ENCODE measurements at places on chromosomes 2 and 18.

DNA sequence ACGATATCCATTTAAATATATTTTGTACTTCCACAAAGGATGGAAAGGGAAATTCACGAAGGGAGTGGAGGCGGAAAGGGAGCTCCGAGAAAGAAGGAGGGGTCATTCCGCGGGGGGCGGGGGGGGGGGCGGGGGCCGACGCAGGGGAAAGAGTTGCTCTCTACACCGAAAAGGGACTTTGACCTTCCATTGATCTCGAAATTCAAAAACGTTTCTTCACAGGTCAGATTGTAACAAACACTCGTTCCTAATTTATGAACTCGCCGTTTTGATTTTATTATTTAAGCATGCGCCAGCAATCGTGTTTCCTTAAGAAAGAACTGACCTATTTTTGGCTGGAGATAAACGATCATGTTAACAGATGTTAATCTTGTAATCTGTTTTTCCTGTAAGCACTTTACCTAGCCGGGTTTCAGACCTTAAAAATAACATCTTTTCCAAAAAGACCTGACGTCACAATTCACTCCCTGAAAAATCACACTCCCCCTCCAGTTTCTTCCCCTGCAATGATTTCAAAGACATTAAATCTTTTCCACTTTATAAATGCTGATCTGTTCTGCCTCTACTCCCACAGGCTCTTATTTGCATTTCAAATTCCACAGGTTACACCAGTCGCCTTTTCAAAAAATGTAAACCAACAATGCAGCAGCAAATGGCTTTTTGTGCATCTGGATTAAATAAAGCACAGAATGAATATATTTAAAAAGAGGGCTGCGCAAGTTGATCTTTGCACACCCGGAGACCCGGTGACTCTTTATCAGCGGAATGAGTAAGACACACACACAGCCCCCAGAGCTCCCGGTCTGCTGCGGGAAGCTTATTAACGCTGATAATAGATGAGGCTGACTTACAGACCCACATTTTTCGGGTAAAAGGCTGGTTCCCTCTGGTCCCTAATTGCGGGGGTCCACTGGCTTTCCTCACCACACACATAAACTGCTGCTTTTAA, 1.6 kb downstream of the ZNF516 start:
- peak; percentile 36 for DNase-seq

GRCh38 chr2:70360661-70361270, 58.9 kb upstream of the FAM136A start:
- DNase-seq: no peak

GRCh38 chr2:224222291-224222690, 179.6 kb downstream of the FAM124B start:
- DNase-seq: no peak

DNA sequence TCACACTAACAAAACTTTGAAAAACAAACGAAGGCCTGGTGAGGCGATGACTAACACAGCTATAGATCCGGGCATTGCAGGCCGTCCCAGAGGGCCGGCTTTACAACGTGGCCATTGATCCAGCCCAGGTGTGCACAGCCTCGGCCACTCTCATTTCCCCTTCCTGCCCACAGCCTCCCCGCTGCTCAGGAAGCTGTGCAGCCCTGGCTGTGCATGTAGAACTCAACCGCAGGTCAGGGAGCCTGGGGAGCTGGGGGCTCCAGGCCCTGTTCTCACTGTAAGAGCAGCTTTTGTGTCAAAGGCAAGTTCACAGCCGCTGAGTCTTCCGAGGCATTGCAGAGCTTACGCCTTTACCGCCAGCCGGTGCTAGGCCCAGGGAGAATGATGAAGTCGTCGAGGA, 87.2 kb downstream of the LONRF2 start:
- no peak for DNase-seq

- DNase-seq: no peak
Measured at GRCh38 chr2:144517866-144518747, 1.8 kb downstream of the ZEB2 start.

DNA sequence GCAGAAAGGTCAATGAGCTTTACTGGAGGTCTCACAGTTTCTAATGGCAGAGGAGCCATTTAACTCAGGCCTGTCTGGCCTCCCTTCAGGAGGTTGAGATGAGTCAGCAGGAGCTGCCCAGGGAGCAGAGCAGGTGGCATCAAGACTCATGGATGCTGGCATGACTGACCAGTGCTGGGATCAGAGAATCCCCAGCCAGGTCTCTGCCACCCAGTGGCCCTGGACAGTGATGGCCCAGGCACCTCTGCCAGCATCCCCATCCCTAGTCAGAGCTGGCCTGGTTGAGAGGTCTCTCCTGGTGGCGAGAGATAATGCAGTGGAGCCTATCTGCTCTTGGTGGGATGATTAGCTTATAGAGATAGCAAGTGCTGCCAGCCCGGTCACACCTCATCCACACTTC, 43.1 kb downstream of the GYPC start:
- no peak for DNase-seq

GRCh38 chr2:67255933-67256615, 141.1 kb upstream of the ETAA1 start:
- DNase-seq: no peak

GRCh38 chr2:25939257-25939668, 43.0 kb downstream of the KIF3C start:
- no peak for DNase-seq

DNA sequence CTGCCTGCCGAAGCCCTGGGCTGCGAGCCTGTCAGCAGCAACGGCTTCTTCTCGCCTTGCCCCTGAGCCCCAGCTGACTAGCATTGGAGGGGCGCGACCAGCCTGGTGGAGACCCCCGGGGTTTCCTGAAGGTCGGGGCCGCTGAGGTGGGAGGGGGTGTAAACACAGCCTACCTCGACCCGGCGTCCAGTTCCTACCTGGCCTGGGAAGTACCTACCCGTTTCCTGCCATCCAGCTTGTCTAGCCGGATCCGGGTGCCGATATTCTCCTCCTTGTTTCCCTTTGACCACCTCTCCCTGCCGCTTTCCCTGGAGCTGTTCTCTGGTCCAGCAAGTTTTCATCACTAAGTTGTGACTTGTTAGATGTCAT, 511 bp downstream of the MOB4 start:
- DNase-seq: no peak

DNA sequence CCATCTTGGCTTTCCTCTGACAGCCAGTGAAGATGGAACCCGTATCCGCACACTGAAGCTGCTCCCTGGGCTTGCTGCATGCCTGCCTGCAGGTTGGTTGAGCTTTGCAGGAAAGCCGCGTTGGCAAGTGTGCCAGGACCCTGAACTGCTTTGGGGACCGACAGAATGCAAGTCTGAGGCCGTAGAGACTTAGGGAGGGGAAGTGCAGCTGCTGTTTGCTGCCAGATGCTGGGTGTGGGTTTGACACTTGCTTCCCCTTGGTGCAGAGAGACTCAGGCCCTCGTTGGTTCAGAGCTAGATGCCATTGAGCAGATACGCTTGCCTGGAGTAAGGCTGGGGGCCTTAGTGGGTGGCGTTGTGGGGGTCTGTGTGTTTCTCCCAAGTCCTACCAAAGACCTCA, 13.1 kb upstream of the PHLPP1 start:
- no peak for DNase-seq

DNA sequence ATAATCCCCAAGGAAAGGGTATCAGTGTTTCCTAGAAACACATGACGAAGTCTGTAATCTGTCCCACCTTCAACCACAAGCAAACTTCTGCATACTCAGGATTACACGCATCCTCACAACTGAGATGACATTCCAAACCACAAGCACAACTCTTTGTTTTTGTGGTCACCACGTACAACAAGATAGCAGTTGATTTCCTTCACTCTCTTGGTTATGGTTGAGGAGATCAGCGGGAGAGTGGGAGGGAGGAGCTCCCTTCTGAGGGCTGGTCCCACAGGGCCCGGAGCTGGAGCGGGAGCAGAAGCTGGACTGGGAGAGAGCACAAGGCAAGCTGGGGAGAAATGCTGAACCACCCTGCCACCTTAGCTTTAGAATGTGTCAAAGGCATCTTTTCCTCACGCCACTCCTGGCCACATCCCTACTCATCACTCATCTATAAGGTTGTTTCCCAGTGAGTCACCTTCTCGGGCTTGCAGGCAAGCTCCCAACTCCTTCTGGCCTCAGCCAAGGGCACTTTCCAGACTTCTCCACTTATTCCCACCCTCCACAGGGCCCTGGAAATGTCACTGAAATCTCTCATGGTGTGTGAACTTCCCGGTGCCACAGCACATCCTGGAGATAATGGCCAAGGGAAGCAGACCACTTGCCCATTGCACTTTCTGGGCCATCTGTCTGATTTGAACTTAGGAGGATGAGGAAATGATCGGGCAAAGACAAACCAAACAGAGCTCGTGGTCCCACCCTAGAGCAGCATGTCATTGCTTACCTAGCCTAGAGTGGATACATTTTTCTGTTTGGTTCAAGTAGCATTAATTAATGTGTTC, 98.9 kb upstream of the LGALSL start:
- DNase-seq: no peak

DNA sequence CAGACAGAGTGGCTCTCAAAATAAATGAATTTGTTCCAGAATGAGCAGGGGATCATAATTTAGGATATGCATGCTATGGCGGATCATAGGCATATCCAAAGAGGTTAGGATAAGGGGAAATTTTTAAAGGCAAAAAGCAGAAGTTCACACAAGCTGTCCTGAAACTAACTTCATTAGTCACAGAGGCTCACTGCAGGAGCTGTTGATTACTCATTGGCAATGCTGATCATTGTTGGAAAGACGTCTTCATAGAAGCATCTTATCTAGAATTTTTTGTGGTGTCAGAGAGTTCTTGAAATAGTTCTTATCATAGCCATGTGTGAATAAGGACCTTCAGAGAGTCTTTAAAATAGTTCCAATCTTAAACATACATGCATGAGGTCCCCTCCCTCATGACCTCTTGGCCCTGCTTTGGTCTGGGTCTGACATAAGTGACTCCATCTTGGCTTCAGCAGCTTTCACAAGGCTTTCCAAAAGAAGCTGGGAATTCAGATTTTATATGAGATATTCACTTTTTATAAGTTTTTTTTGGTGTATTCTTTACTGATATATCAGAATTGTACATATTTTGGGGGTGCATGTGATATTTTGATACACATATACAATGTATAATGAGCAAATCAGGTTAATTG, 7.5 kb upstream of the CCDC195 start:
- DNase-seq: no peak

DNA sequence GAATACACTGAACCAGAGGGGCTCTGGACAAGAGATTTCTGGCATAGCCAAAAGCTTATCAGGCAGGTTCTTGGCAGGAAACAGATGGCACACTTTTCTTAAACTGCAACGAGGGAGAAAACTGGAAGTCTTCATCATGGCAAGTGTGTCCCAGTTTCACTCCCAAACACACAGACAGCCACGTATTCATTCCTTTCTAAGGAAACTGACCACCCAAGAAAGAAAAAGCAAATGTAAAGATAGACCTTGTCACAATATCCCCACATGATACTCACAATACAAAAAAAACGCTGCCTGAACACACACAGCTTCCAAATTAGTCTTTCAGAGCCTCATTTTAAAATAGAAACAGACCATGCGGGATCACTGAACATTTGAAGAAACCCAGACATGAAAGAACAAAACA, 40.6 kb upstream of the RTTN start:
- DNase-seq: no peak

GRCh38 chr2:196486146-196486545, 153.4 kb upstream of the CCDC150 start:
- DNase-seq: no peak

- DNase-seq: no peak
Measured at GRCh38 chr18:58458304-58458703, 170.6 kb downstream of the ALPK2 start.

GRCh38 chr2:230908092-230908594, 16.9 kb downstream of the GPR55 start:
- DNase-seq: no peak

DNA sequence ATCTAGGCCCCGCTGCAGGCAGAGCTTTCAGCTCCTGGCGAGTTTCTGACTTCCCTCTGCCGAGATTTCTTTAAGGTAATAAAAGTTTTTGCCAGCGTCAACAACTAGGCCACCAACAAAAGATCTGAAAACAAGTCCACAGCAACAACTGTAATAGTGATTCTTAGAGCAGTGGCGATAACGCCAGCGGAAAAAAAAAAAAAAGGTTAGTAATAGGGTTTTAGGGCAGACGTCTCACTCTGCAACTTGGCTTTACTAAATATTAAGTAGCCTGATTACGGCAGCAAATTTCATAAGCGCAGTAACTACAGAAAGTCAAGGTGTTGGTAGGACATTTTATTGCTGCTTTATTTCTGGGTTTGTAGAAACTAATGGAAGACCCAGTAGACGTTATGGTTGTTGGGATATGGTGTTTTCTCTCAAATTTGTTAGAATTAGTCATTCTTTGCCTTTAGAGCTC, 481 bp downstream of the SLC30A6 start:
- no peak for DNase-seq

- no peak for DNase-seq
Measured at GRCh38 chr2:223834431-223834830, 3.0 kb downstream of the AP1S3 start.

DNA sequence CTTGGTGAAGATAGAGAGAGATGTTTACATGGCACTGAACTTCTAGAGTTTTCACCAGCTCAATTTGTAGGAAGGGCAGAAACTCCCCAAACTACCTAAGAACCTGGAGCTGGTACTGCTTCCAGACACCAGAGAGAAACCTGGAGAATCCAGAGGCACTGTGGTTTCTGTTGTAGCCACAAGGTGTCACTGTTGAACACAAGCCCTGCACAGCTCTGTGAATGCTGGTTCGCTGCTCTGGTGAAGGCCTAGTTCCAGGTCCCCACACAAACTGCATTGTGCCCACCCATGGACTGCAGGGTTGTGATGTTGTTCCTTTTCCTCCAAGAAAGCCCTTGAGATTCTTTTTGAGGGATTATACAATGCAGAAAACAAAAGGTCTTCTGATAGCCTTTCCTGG, 150.5 kb upstream of the HS6ST1 start:
- DNase-seq: no peak

GRCh38 chr2:76867854-76868253, 654.3 kb downstream of the LRRTM4 start:
- DNase-seq: no peak

DNA sequence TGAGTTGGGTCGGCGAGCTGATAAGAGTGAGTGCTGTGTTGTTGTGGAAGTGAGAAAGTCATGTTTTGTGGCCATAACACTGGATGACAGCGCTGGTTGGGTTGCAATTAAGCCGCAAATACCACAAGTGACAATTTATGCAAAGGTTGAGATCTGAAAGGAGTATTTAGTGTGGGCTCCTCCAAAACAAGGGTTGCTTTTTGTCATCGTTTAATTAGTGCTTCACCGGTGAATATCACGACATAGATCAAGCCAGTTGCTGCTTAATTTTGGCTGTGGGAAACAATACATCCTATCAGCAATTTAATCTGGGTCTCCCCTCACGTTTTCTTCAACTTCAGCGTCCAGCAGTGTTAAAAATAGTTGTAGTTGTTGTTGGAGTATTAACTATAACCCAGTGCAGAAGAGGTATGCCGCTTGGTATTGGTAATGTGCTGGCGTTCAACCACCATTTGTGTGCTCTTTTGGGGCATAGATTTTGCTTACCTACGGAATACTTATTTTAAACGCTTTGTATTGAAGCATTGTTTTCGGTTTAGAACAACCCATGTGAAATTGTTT, 662 bp downstream of the ACVR2A start:
- DNase-seq: peak; percentile 36

DNA sequence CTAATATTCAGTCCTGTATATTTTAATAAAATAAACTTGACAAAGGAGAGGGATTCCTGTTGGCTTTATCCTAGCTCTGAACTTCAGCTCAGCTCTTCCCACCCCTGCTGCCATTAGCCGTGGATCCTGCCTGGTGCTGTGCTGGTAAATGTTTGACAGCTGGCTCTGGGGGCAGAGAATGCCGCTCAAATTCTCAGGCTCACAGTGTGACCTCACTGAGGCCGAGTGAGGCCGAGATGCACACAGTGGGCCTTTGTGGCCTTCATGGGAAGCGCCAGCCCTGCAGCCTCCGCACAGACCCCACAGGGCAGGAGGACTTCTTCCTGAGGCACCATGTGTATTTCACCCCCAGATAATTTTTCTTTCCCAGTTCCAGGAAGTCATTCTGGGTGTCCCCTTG, 16.5 kb upstream of the FAHD2A start:
- DNase-seq: no peak
